ENCODE measurements at places on chromosomes 16 and 17. TPM values are rescaled to one million over a fixed set of nuclear protein-coding genes. Genes with fewer than 3 reads are reported as not detected.

TNFRSF13B gene
- not detected for total RNA-seq

DNA sequence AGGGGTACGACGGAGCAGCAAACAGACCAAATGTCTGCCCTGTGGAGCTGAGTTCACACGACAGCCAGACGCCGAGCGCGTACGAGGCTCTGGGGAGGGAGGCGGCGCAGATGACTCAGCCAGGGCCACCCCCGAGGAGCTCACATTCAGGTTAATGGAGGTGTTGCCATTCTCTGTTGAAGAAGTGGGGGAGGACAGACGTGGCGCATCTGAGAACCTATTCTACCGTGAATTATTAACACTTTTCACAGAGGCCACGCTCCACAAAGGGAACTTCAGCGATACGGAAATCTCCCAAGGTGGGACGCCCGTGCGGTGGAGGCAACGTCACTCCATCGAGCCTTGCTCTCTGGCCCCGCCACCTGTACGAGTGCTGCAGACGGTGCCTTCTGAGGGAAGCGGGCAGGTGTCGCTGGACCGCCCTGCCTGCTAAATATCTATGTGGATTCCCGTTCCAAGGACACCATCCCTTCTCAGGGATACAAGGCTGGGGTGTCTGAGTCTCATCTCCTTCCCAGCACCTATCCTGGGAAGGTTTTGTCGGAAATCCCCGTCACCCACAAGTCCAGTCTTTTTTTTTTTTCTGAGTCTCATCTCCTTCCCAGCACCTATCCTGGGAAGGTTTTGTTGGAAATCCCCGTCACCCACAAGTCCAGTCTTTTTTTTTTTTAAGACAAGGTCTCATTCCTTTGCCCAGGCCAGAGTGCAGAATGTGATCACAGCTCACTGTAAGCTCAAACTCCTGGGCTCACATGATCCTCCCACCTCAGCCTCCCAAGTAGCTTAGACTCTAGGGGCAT is 19.0 kb downstream of the ABR start:
- DNase-seq, result no peak

- no peak for DNase-seq
Measured at GRCh38 chr17:71780596-71780995, 340.2 kb upstream of the SOX9 start.

TMEM92 gene
- total RNA-seq, result not detected

GRCh38 chr17:64216338-64217248 is 46.5 kb downstream of the TEX2 start:
- peak; percentile 44 for DNase-seq

GRCh38 chr17:8556074-8556473 is 74.5 kb downstream of the MYH10 start:
- DNase-seq, result no peak

DNA sequence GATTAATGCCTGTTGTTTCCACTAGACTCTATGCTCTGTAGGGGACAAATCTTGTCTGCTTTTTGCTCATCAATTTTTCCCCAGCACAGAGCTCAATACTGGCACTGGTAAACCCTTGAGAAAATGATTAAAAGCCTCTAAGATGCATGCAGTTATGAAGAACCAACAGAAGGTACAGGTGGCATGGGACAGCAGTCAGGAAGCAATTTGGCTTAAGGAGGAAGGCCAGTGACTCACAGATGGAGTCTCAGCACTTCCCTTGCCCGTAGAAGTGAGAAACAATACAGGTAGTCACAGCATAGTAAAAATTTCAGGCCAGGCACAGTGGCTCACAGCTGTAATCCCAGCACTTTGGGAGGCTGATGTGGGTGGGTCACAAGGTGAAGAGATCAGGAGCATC is 504.7 kb upstream of the RBFOX1 start:
- DNase-seq, result no peak

DNA sequence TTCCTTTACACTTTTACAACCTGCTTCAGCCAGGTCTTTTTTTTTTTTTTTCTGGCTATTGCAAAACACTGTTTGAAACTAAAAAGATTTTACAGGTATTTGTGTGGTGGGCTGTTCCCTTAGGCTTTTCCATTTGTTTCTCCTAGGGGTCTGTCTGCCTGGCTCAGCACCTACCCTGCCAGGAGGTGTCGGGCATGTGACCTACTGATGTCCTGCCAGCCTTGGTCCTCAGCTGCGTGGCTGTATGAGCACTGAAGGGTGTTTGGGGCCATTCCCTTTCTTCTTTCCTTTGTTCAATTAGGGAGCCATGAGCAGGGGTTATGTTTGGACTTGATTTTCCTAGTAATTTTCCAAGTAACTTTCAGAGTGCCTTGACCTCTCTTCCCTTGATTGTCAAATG is 269.2 kb upstream of the SALL1 start:
- no peak for DNase-seq

- peak; percentile 22 for DNase-seq
Measured at GRCh38 chr17:80870401-80870800, 121.2 kb upstream of the CHMP6 start.

GRCh38 chr16:11431915-11432465 is 86.7 kb downstream of the RMI2 start:
- no peak for DNase-seq

- DNase-seq, result no peak
Measured at GRCh38 chr16:66706506-66706880, 9.9 kb upstream of the CMTM4 start.
